HFFc6 (cell line): ENCODE measurements at places on chromosomes 4 and X.

GRCh38 chr4:88104902-88105610 is 53.4 kb downstream of the ABCG2 start:
- peak; percentile 84 for DNase-seq

GRCh38 chr4:47744253-47744652 is 93.6 kb downstream of the CORIN start:
- no peak for DNase-seq

- no peak for DNase-seq
Observed at GRCh38 chr4:186605261-186605865, 50.0 kb upstream of the MTNR1A start.

DNA sequence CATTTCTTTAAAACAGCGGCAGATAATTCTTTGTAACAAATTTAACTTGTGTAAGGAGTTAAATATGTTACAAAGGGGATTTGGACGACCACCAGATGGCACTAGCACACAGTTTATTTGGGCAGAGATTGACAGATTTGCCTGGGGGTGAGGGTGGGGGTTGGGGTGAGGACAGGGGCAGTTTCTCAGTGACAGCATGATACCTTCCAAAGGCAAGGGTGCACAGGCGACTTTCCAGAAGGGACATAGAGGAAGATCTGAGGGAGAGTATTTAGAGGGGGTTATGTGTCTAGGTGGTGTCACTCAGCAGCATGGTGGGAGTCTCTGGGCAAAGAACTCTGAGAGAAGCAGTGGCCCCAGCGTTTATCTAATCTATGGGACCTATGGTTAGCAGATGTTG is 9.6 kb upstream of the TMA16 start:
- peak; percentile 11 for DNase-seq

GRCh38 chrX:119041175-119041574 is 31.6 kb upstream of the CT47C1 start:
- DNase-seq = peak; percentile 59

DNA sequence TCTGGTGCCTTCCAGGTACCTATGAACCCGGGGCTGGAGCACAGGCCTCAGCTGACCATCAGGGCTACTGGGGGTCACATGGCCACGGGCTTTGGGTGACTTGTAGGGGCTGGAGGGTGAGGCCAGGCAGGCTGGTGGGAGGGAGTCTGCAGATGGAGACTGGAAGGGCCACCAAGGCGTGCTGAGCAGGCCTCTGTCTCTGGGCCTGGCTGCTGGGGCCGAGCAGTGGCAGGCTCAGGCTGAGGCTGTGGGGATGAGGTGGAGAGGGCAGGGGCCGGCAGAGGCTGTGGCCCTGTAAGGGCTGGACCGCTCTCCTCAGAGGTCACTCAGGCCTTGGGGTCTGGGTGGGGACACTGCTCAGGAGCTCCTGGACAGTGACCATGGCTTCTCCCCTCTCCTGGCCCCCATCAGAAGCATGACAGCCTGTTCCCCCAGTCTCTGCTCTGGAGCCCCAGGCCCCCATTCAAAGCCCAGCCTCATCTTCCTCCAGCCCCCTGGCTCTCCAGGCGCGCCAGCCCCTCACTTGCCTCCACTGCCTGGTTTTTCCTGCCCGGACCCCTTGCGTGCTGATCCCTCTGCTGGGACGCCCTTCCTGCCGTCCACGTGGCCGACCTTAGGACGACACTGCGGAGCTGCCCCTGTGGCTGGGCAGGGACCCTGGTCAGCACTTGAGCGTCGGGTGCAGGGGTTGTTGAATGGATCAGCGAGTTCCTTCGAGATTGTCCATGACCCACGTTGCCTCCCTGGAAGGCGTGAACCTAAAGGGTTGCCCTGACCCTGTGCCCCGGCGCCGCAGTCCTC is 11.1 kb upstream of the NAT8L start:
- no peak for DNase-seq
